Right forelimb (tissue), 1 donor: ENCODE measurements at places on chromosomes 2 and 18.

DNA sequence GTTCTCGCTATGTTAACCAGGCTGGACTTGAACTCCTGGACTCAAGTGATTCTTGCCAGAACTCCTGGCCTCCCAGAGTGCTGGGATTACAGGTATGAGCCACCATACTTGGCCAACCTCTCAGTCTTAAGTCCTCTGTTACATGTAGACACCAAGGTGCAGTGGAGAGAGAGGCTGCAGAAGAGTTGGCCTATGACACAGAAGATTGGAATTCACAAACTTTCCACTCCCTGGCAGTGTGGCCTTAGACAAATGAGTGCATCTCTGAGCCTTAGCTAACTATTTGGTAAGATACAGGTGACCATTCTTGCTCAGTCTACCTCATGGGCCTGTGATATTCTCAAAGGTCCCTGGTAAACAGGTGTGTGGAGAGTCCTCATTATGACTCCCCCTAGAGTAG lies 159.7 kb downstream of the MYCN start:
- DNase-seq = no peak

DNA sequence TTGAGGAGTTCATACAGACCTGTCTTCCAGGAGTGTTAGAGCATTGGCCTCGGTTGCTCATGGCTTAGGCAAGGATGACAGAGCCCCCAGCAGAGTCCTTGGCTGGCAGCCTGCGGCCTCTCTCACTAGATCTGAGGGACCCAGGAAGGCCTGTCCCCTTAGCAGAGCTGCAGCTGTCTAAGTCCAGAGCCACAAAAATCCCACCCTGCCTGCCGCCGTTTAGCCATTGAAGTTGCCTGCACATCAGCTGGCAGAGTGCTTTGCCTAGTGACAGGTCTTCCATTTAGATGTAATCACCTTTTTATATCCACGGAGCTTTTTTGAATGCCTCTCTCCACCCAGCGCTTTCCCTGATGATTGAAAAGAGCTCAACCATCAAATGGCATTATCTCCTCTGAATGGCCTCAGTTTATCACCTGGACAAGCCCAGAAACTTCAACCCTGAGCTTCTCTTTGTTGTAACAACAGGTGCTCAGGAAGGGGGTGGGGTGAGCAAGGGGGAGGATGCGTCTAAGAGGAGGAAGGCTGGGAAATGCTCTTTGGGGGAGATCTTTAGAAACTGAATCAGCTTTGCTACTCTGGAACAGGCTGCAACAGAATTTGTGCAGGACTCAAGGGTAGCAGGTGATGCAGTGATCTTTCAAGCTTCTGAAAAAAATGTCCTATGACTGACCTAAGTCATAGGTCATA lies 71.9 kb downstream of the TNP1 start:
- DNase-seq = no peak

DNA sequence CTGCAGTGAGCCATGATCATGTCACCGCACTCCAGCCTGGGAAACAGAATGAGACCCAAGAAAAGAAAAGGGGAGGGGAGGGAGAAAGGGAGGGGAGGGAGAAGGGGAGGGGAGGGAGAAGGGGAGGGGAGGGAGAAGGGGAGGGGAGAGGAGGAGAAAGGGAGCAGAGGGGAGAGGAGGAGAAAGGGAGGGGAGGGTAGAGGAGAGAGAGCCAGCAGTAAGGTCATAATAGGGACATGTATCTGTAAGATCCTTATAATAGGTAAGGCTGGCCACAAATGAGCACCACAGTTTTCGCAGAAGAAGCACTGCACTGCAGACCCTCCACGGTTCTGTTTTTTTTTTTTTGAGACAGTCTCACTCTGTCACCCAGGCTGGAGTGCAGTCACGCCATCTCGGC lies 62.6 kb downstream of the STPG4 start:
- no peak for DNase-seq

GRCh38 chr18:24482821-24483220 lies 22.4 kb downstream of the HRH4 start:
- no peak for DNase-seq
